GM12864 (cell line): ENCODE measurements at places on chromosomes 3 and 15.

DNA sequence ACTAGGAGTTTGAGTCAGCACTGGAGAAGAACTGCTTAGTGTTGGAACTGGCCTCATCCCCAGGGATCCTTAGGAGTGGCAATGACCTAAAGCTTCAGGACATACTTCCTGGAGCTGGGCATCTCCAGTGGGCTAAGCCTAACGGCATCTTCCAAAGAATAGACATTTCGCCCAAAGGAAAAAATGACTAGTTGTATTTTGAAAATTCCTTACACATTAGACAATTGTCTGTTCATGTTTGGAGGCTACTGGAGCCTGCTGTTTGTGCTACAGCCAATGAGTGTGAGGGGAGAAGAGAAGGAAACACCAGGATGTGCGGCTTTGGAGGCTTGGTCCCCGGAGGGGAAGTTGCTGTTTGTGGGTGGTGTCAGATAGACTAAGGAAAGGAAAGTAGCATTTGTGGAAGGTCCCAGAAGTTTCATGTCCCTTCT is 77.6 kb downstream of the POLR2M start:
- no peak for DNase-seq

- no peak for DNase-seq
Observed at GRCh38 chr15:42908538-42908937, 12.0 kb downstream of the TTBK2 start.

DNA sequence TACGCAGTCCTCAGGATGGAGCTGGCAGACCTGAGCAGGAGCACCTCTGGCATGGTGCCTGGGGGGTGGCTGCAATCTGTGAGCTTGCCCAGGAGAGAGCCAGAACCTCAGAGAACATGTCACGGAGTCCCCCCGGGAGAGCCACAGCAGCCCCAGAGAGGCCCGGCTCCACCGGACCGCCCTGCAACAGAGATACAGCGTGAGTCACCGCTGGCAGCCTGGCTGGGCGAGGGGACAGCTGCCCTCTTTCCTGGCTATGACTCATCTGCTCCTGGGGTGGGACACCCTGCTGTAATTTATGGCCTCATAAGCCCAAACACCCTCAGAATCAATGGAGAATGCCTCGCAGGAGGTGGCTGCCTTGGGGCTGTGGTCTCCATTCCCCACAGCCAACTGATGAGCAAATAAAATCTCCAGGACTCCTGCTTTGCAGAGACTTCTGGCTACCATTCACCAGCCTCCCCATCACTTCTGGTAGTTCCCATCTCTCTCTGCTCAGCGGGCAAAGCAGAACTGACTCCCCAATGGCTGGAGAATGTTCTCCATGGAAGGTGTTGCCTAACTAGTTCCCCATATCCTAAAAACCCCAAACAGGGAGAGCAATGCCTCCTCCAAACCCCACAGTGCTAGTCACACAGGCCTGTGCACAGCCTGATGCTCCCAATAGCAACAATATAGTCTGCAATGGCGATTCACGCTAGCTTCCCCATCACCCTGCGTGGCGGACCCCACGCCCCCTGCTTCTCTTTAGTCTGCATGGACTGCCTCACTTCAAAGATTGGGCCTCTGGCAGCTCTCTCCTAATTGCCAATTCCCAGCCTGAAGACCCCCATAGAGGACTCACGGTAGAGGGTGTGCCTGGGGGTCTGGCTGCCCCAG is 21.6 kb downstream of the ACSBG1 start:
- no peak for DNase-seq

GRCh38 chr15:95825671-95826411 is 504.7 kb upstream of the NR2F2 start:
- no peak for DNase-seq

- no peak for DNase-seq
Observed at GRCh38 chr3:13575459-13576061, 26.6 kb downstream of the FBLN2 start.

GRCh38 chr3:115996420-115997108 is 373.3 kb downstream of the GAP43 start:
- DNase-seq, result no peak
